Glomerular endothelial cell (primary cell): ENCODE measurements at places on chromosomes 4 and X. TPM values are rescaled to one million over a fixed set of nuclear protein-coding genes. Genes with fewer than 3 reads are reported as not detected.
A peak's percentile ranks its signal among the peaks of the same experiment; 100 is the strongest.

GRCh38 chr4:70392057-70392776 is 5.5 kb upstream of the OPRPN start:
- no peak for DNase-seq

DNA sequence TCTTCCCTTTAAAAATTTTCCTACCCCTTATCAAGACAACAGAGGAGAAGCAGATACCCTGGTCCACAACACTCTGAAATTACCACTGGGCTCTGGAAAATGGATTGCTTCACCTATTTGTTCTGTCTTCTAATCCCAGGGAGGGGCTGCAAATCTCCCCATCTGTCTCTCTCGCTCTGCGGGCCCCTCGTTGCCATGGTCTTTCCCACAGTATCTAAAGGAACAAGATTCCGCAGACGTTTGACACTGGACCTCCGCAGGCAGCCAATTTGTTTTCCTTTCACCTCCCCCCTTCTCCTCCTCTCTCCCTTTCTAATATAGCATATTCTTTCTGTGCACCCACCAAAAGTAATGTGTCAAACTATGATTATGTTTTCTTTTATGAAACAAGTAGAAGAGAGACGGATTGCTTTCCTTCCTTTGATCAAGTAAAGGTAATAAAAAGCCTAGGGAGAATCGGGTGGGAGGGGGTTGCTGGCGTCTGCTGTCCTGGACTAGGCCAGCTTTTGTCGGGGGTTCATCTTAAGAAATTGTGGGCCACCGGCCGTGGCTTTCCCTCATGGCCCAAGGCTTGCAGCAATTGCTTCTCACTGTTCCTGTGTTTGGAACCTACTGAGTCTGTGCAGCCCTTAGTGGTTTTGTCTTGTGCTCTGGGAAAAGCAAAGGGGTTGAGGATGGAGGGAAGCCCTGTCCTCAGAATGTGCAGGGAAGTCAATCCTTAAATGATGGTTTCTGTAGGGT is 81.0 kb downstream of the MGST2 start:
- no peak for DNase-seq

GRCh38 chr4:187268940-187269339 is 545.3 kb upstream of the FAT1 start:
- DNase-seq: no peak

- no peak for DNase-seq
These were observed 8.5 kb downstream of the UGT2B7 start for GRCh38 chr4:69104719-69105275.

DNA sequence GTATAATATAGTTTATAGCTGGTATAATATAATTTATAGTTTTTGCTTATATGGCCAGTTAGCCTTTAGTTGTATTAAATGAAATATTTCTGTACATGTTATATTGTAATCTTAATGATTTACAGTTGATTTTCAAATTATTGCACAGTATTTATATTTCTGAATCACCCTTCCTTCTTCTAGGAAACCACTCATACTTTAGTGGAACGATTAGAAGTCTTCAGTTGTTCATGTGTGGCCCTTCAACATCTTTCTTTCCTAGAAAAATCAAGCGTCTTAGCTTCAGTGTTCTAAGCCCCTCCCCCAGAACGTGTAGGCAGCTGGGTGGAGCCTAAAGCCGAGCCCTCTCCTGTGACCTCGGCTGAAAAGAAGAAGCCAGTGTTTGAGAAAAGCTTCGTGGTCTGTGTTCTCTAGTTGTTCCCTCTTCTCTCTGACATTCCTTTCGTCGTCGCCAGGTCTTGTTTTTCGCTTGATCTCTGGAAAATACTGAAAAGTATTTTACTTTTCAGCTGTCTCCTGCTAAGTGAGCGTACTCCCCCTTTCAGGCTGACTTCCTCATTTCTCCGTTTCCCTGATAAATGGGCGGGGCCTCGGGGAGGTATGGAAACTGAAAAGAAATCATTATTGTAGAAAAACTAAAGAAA is at the start of gene C4orf33:
Gene C4orf33 (plus strand): TSS at position 342 of the 644 bp plus-strand sequence. CDS start 6,459 bp downstream, outside the sequence.
- peak; percentile 56 for DNase-seq

The MAB21L2 gene
- 0.24 and 0.70 TPM in 2 replicates for total RNA-seq

The KDR gene
- 337 and 496 TPM in 2 replicates for total RNA-seq

DNA sequence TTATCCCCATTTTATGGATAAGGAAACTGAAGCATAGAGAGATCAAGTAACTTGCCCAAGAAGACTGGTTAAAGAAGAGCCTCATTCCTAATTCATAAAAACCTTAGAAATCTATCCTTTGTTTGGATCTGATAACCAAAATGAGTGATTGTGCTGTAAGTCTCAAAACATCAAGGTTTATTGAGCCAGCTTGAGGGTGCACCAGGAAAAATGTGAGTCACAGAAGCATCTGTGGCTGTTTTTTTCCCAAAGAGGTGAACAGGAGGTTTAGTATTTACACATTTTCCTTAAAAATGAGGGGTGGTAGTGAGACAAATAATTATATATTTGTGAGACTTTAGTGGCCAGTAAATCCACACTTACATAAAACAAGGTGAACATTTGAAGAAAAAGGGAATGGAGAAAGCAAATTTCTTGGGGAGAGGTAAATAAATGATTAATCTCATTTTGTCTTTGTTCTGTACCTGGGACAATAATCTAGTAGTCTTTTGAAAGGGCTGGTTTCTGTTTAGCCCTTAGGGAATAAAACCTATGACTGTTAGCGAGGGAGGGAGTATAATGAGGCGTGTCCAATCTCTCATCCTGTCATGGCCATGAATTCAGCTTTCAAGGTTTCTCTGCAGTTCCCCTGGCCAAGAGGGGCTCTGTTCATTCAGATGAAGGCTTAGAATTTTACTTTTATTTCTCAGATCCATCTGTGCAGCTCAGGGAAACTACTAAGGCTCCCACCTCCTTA is 12.2 kb upstream of the FMR1 start:
- DNase-seq: no peak

The LRCH2 gene
- 2.7 and 5.5 TPM in 2 replicates for total RNA-seq

The P2RY8 gene
- total RNA-seq: 0.05 and 0.23 TPM in 2 replicates

- DNase-seq: peak; percentile 1
These were observed 335.8 kb upstream of the SFRP2 start for GRCh38 chr4:154124539-154125255.

The GAGE12H gene
- not detected in 2 replicates for total RNA-seq

The CLOCK gene
- 15.2 and 23.8 TPM in 2 replicates for total RNA-seq

DNA sequence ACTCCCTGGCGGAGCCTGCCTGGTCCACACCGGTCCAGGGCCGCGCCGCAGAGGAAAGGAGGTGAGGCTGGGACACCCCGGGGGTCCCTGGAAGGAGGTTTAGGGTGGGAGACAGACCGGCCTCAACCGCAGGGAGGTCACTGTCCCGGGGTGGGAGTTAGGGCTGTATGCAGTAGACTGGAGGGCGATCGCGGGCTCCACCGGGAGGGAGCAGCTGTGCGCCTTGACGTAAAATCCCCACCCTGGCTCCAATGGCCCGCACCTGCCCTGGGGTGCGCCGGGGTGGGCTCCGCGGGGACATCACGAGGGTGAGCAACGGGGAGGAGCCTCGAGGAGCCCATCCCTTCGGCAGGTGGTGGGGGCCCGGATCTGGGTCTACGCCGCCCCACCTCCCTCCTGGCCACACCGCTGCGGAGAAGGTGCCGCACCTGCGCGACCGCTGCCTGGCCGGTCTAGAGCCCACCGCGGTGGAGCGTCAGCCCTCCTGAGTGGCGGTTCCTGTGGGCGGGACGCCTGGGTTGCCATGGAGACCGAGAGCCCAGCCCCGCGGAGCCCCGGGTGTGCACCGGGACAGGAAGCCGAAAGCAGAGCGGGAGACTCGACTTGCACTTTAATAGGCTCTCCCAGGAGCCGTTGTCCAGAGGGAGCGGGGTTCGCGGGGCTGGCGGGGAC is 105.1 kb downstream of the ADRA2C start:
- no peak for DNase-seq

DNA sequence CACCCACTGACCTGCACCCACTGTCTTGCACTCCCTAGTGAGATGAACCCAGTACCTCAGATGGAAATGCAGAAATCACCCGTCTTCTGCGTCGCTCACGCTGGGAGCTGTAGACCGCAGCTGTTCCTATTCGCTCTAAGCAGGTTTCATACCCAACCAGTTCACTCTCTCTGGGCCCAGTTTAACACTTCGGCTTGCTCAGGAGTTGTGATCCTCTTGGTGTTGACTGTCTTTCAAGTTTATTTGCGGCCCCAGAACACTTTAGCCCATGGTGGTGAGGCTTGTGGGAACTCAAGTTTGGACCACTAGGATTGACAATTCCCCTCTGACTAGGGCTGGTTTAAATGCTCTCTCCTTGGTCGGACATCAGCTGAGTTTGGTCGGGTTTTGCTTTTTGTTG is 147.0 kb downstream of the DACH2 start:
- DNase-seq: no peak

- no peak for DNase-seq
These were observed 73.9 kb downstream of the CXXC4 start for GRCh38 chr4:104420766-104421165.

The CITED1 gene
- total RNA-seq: 0.29 TPM in 1 of 2 replicates, not detected in the other

DNA sequence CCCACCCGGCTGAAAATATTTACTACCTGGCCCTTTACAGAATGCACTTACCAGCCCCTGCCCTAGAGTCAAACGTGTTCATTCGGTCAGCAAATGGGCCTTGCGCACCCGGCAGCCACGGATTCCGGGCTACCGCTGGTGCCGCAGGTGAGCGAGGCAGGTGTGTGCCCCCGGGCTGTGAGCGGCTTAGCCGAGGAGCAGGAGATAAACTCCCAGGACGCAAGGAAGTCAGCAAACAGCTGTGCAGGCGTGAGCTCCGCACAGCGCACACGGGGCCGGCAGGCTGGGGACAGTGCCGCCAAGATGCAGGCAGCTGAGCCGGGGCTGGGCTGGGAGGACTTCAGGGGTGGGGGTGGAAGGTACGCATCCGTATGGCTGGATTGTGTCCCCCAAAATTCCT is 211.2 kb upstream of the PSAPL1 start:
- no peak for DNase-seq

GRCh38 chrX:27995611-27996010 is 14.4 kb upstream of the DCAF8L1 start:
- DNase-seq: no peak

The NAT8L gene
- 0.05 TPM in 1 of 2 replicates, not detected in the other for total RNA-seq

The RIBC1 gene
- 2.3 TPM in 1 of 2 replicates, not detected in the other for total RNA-seq

The GLA gene
- 27.2 and 29.6 TPM in 2 replicates for total RNA-seq

GRCh38 chr4:112213091-112213490 is 18.5 kb upstream of the AP1AR start:
- DNase-seq: no peak

DNA sequence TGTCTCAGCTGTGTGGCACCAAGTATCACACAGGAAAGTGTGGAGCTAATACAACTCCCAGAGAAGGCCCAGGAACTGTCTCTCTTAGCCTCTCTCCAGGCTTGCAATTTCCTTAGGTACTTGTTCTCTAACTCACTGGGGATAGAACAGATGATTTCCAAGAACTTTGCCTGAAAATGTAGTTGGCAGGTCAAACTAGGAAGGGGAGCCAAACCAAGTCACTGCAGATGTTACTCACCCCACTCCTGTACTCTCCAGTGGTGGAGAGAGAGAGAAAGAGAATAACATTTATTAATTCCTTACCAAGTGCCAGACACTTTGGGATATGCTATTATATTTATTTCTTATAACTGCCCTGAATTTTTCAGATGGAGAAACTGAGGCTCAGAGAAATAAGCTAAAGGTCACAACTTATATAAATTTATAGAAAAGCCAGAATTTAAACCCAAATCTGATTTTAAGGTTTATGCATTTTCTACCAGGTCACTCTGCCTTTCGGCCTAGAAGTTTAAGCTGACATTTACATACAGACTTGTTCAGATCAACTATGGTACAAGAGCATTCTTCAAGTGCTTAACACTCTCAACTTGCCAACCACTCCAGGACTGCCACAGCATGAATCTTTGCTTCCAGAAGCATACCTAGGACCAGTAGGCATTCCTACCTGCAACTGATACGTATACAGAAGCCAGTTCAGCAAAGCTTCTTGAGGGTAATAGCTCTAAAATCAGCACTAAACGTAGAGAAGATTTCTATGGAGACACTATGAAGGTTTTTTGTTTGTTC is 248.6 kb upstream of the ETNPPL start:
- DNase-seq: no peak

- DNase-seq: no peak
These were observed 29.8 kb upstream of the EPGN start for GRCh38 chr4:74278490-74278889.

DNA sequence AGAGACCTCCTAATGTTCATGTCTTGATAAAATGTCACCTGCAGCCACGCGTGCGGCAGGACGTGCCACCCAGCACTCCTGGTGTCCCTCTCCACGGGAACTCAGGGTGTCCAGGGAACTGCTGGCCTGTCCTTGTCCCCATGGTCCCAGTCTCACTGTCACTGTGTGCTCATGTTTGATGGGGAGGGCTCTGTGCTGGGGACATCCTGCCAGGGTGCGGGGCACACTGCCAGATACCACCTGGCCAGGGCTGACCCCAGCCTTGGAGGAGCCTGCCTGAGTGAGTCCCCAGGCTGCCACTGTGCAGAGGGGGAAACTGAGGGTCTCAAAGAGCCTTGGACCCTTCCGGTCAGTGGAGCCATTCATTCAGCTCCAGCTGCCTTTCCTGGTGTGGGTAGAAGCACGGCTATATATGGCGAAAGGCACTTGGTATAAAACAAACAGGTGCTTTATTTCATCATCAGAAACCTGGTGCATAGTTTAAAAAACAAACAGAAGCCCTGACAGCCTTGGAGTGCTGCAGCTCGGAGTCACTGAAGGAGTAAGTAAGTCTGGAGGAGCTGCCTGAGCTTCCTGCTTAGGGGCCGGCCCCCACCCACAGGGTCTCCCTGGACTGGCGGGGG is 33.0 kb downstream of the NOP14 start:
- no peak for DNase-seq

DNA sequence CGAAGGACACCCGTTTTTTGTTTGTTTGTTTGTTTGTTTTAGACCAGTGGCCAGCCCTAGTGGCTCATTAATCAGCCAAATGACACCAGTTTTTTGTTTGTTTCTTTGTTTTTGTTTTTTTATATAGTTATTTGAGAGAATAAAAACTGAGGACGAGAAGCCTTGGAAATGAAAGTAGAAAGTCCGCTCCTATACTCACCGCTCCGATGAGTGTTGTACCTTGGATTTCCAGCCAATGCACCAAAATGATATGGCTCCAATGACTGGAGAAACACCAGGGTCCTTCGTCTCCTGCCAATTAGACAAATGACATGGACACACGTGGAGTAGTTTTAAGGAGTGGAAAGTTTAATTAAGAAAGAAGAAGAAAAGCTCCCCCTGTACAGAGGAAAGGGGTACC is 87.9 kb downstream of the ZXDA start:
- no peak for DNase-seq

DNA sequence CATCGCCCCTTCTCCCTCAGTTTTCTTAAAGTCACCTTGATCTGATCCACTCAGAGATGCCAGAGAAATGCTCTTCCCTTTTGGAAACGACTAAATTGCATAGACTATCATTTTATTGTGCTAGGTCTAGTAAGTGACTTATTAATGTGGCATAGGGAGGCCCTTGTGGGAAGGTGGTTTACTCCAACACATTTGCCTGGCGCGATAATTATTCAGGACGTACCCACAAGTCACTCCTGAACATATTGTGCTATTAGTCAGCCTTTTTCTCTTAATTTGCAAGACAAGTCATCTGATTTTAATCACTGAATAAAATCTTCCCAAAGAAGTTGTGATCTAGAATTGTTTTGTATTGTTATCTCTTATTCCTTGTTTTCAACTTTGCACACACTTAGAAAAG is 7.6 kb downstream of the ENPEP start:
- no peak for DNase-seq

- no peak for DNase-seq
These were observed 51.5 kb downstream of the STARD8 start for GRCh38 chrX:68698942-68699341.
